NCI-H524 treated with DMSO at 0.1 percent for 48 hours (cell line): ENCODE measurements at places on chromosomes 16 and 17.

DNA sequence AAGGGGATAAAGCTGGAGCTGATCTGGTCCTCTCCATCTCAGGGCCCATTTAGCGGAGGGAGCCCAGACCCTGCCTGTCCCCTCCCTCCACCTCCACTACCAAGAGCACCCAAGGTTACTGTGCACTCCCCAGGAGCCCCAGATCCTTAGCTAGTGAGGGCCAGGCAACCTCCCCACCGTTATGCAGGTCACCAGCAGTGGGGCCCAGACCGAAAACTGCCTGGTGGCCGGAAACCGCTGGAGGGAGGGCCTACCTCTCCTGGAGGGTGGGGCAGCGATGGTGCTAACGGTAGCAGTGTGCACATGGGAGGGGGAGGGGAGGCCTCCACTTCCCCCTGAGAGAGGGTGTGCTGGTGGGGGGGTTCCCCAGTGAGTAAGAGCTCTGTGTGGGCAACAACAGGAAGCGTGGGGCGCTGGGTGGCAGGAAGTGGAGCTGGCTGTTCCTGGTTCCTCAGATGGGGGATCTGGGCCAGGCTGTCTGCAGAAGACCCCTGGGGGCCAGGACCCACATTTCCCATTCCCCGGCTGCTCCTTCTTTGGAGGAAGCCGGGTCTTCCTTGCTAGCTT lies 4.4 kb downstream of the FMNL1 start:
- no peak for DNase-seq

- no peak for DNase-seq
Measured at GRCh38 chr17:72514891-72515290, 394.1 kb downstream of the SOX9 start.

DNA sequence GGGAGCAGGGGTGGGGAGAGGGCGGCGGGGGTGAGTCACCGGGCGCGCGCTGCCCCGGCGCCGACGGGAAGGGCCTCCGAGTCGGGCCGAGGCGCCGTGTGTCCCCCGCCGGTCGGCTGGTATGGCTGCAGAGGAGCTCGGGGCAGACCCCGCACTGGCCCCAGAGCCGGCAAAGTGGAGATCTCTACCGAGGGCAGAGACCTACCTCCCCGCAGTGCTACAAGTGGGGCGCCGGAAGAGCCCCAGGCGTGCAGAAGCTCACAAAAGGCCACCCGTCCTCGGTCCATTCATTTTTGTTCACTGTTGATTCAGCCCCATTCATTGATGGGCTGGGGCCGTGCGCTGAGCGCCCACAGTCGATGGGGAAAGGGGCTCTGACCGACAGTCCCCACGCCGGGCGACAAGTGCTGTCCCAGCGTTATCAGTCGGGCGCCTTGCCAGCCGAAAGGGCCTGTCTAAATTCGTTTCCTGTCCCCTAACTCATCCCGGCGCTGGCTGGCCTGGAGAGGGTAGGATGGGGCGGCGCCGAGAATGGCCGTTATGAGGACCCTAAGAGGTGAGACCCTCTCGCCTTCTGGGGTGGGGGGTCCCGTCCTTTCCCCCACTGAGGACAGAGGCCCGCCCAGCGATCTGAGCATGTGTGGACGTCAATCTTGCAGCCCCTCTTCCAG lies 709 bp upstream of the ENO3 start:
- no peak for DNase-seq

GRCh38 chr16:56514845-56515244 lies 5.0 kb downstream of the BBS2 start:
- no peak for DNase-seq

DNA sequence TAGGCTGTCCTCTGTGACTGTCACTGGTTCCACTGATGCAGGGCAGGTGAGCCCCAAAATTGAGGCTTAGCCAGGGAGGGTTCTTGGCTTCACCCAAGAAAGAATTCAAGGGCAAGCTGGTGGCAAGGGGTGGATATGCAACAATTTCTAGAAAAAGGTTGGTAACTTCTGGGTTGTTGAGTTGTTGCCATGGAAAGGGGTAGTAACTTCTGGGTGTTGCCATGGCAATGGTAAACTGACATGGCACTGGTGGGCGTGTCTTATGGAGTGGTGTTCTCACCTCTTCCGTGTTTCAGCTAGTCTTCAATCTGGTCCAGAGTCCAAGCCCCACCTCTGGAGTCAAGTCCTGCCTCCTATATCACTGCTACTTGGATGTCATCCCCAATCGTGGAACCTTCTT lies 9.5 kb upstream of the GUCY2D start:
- no peak for DNase-seq

GRCh38 chr16:50279504-50279865 lies 13.1 kb downstream of the ADCY7 start:
- DNase-seq = no peak

DNA sequence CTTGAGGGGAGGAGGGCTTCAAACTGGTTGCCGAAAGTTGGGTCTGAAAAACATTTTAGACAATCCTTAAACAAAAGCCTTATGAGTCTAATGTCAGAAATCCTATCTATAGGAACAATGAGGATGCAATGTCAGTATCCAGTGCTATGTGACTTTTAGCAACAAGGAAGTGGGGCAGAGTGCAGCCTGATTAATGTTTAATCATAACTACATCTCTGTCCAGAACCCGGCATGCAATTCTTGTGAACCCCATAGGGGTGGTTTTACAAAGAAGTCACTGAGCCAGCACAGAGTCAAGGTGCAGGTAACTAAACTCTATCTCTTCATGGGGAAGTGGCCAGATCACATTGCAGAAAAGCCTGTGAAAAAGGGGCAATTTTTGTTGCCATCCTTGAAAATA lies 267.5 kb downstream of the HS3ST4 start:
- DNase-seq = no peak

DNA sequence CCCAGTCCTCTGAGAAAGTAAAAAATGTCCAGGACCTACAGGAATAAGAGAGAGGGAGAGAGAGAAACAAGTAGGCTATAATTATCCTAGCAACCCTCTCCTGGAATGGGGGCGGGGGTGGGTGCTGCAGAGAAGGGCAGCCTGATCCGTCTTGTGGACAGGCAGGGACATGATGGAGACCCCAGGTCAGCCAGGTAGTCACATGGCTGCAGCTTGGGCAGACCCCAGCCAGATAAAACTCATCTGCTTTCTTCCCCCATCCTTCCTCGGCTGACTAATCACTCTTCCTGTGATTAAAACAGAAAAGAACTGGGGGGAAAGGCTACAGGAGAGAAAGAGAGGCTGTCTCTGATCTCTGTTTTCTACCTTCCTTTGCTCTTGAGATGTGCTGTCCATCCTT lies 32.6 kb downstream of the COPZ2 start:
- DNase-seq = no peak

DNA sequence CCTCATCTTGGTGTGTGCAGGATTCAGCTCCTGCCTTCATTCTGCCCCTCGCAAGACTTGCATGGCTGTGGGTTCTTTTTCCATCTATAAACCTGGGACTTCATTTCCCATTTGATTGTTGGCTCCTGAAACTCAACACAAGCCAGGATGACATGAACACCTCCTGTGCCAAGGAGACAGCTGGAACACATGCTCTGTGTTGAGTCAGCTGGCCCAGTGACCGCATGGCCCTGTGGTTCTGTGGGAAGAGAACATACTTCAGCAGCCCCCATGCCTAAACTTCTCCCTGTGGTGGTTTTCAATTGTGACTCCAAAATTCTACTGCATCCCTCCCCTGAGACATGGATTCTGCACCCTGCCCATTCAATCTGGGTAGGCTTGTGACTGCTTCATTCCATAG lies 57.9 kb upstream of the FOXF1 start:
- no peak for DNase-seq

DNA sequence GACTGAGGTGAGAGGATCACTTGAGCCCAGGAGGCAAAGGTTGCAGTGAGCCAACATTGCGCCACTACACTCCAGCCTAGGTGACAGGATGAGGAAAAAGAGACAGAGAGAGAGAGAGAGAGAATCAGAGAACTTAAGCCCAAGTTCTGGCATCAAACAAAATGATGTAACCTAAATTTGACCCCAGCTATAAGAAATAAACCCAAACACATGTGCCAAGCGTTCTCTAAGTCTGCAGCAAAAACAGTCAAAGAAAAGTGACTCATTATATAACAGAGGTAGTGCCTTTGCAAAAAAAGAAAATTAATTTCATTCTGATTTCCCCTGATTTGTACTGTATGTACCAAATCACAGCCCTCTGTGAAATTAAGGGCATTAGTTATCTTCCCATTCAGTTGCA lies 89.5 kb downstream of the CDH11 start:
- DNase-seq = no peak

DNA sequence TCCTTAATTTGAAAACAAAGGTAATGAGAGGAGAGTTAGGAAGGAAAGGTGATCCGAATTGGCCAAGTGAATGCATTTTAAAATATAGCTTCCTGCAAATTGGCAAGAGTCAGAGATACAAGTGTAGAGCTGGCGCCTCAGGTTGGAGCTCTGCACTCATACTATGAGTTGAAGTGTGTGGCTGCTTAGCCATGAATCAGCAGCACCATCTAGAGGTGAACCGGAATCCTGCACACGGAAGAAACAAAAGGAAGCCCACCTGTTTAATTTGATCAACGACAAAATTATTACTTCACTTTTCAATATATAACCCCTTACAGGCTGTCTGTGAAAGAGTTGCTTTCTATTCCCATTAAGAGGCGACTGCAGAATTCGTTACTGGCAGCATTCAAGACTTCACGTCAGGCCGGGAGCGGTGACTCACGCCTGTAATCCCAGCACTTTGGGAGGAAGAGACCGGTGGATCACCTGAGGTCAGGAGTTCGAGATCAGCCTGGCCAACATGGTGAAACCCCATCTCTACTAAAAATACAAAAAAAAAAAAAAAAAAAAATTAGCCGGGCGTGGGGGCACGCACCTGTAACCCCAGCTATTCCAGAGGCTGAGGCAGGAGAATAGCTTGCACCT lies 1253.7 kb upstream of the CDH8 start:
- peak; percentile 12 for DNase-seq

DNA sequence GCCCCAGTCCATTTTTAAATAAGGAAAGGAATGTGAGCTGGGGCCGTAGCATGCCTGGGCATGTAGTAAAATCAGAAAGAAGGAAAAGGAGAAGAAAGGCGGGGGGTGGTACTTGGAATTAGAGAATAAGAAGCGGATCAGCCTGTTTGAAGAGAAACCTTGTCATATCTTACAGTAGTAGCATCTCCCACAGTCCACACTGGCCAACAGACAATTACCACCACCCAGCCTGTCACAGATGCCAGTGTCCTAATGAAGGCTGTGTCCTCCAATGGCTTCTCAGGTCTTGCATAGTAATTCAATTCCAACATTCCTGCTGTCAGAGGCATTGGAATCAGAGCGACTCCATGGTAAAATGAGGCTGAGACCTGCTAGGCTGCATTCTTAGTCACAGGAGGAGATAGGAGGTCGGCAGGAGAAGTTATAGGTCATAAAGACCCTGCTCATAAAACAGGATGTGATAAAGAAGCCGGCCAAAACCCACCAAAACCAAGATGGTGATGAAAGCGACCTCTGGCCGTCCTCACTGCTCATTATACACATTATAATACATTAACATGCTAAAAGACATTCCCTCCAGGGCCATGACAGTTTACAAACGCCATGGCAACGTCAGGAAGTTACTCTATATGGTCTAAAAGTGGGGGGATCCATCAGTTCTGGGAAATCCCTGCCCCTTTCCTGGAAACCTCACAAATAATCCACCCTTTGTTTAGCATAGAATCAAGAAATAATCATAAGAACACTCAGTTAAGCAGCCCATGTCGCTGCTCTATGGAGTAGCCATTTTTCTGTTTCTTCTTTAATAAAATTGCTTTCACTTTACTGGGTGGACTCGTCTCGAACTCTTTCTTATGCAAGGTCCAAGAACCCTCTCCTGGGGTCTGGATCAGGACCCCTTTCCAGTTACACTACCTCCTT lies 9.6 kb upstream of the AKAP10 start:
- no peak for DNase-seq

DNA sequence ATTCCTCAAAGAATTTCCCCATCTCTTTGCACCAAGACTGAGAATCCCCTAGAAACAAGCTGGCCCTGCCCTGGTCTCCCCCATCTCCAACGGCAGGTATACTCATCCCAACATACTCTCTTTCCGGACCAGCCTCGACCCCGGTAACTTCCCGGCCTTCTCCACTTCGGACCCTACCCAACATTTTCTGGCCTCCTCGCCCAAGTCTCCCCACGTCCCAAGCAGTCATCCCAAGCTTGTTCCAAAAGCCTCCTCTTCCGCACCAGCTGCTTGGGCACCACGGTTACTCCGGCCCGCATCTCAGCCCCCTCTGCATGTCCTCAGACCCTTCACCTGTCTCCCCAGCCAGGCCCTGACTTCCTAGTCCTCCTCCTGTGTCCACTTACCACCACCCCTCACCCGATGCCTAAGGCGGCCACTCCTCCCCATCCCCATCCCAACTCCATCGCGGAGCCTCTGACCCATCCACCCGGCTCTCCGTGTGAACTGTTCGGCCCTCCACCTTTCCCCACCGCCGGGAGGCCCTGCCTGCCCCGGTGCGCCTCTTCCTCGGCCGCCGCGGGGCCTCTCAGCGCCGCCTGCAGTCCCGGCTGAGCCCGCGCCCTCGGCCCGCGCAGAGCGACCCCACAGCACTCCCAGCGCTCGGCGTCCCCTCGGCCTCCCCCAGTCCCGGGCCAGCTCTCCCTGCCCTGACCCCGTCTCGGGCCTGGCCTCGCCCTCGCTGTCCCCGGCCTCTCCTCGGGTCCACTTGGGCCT lies 994 bp downstream of the PITPNA start:
- no peak for DNase-seq

GRCh38 chr17:2212400-2212981 lies 91.1 kb downstream of the SMG6 start:
- DNase-seq = no peak

DNA sequence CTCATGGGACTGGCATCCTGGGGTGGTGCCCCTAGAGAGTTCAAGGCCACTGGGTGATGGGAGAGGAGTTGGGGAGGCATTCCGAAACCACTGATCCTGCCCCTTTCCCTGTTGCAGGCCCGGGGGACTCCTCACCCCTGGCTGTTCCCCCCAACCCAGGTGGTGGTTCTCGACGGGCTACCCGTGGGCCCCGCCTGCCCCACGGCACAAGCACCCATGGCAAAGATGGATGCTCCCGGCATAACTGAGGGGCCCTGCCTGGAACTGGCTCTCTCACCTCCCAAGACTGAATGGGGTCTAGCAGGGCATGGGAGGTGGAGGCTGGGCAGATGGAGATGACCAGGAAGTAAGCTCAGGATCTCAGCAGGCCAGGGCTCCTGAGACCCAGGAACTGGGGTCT lies 6.6 kb downstream of the BTBD17 start:
- DNase-seq = no peak

DNA sequence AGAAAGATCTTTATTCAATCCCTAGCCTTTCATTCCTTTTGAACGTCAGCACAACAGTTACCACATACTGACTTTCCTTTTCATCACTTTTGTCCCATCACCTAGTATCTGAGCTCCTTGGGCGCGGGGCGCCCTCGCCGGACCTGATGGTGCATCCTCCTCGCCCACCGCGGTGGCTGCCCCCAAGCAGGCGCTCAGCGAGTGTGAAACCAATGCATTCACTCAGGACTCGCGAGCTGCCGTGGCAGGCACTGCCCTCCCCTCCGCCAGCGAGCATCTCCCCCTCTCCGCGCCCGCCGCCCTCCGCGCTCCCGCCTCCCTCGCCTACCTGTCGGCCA lies 756 bp downstream of the KLHL11 start:
- DNase-seq = no peak

GRCh38 chr17:38981636-38982035 lies 14.4 kb upstream of the FBXO47 start:
- no peak for DNase-seq
